ENCODE measurements at places on chromosomes 3 and 15.

DNA sequence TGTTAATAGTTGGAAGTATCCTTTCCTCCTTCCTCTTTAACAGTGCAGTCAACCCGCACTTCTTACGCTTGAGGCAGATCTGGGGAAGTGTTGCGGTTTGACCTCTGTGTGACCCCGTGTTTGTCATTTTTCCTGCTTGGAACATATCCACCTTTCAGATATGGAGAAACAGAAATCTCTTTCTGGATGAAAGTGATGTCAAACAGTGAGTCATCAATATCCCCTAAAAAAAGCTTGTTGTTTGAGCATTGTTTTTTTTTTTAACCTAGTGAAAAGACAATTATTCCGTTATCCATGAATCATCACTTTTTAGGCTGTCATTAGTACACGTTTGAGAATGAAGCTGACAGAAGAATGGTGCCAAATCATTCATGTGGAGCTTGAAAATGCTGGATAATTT is 293.7 kb downstream of the ARPP21 start:
- DNase-seq: peak; percentile 89

GRCh38 chr3:65761446-65762234 is 277.1 kb downstream of the MAGI1 start:
- DNase-seq: no peak

DNA sequence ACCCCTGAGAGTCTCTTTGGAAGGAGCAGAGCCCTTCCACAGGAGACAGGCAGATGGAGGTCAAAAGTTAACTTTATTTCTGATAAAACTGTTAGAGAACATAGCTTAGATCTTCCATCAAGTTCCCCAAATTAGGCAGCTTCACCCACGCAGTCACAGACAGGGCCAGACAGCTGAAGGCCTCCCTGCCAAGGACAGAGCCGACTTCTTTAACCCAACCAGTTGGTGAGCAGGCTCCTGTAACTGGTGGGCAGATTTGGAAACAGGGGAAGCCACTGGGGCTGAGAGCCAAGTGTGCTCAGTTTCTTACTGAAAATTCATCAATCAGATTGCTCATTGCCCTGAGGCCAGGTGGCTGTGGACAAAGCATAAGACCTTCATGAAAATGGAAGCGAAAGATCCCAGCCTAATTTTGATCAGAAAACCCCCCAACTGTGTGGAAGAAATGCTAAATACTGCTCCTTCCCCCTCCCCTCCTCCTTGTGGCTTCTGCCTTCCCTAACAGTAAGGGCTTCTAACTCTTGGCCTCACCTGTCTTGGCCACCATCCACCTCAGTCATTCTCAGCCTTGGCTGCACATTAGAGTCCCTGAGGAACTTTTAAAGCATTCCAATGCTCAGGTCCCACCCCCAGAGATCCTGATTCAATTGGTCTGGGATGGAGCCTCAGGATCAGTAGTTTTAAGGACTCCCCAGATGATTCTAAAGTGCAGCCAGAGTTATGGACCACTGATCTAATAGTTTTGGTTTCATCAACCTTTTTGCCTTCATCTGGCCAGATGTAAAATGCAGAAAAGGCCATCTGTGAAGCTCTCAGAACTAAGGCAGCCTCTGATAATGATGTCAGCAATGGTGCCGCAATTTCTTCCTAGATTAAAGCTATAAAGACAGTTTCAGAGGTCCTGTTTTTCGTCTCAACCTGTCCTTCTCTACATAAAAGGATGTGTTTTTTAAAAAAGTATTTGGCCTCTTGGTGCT is 11.5 kb downstream of the CLRN1 start:
- DNase-seq: no peak

DNA sequence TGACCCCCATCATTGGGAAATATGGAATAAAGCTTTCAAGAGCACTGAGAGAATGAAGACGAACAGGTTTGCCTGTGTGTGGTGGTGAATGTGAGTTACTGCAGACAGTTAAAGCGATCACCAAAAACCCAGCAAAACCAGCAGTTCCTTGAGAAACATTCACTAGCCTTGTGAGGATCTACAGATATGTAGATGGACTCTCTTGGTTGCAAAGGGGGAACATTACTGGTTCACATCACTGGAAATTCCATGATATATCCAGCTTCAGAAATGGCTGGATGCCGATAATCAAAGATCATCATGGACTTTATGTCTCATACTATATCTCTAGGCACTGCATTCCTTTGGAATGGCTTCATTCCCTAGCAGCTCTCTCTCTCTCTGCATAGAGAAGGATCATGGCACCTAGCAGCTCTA is 10.2 kb upstream of the HERC1 start:
- DNase-seq: peak; percentile 63

DNA sequence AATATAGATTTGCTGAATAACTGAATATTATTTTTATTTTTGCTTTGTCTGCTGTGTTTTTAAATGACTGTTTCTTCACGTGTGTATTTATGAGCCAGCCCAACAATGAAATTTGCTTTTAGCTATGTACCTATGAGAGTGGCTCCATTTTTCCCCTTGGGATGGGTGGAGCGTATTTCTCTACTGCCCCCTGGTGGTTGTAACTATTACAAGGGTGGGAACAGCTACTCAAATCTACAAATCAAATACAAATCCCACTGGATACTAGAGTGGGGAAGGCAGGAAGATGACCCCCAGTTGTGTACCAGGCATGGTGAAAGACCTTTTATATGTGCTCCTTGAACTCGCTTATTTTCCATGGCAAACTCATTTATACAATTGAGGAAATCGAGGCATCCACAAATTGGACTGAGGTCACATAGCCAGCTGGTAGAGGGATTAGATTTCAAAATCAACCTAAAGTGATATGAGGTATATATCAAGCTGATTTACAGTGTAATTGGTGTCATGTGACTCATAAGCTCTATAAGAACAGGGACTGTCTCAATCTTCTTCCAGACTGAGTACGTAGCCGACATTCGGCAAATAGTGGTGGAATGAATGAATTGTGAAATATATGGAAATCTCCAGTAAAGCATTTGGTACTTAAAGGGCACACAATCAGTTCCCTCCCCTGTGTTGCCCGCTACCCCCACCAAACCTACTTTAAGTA is 69.5 kb upstream of the VEPH1 start:
- DNase-seq: peak; percentile 77

DNA sequence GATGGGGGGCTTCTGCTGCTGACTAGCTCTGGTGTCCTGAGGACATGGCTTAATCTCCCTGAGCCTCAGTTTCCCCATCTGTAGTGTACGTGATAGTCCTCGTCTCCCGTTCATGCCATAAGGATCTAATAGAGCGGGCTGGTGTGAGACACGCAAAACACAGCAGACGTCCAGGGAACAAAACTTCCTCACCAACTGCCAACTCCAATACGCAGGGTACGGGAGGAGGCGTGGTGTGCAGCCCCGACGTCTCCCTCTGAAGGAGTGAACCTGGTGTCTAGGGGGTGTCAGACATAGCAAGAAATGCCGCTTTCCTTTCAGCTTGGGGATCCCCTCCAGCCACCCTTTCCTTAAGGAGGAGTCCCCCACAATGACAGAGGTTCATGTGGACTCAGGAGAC is 55.0 kb downstream of the SMAD6 start:
- DNase-seq: no peak

- no peak for DNase-seq
Measured at GRCh38 chr3:8413337-8413926, 88.2 kb upstream of the LMCD1 start.

- no peak for DNase-seq
Measured at GRCh38 chr15:70166506-70167087, 68.9 kb upstream of the TLE3 start.

GRCh38 chr15:62818691-62819090 is 223.9 kb upstream of the TPM1 start:
- DNase-seq: peak; percentile 49

GRCh38 chr15:81105545-81105944 is 28.5 kb upstream of the CFAP161 start:
- no peak for DNase-seq

DNA sequence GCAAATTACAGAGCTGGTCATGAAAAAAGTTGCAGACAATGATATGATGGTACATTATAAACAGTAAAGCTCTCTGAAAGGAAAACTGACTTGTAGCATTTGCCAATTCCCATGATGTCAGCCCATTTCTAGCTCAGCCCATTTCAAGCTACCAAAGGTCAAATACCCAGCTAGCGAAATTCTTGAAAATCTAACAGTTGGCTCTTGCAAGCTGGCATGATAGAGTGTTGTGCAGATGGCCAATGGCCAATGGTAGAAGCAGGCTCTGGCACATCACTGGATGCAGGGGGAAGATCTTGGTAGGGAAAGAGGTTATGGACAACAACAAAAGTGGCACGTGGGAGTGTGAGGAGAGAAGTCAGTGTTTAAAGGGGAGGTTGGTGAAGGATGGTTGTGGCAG is 36.7 kb downstream of the RASGRF1 start:
- DNase-seq: no peak

GRCh38 chr3:197463279-197463678 is 92.5 kb downstream of the BDH1 start:
- DNase-seq: no peak

- no peak for DNase-seq
Measured at GRCh38 chr3:173249457-173249856, 108.4 kb upstream of the SPATA16 start.

GRCh38 chr3:150681057-150681456 is 22.7 kb downstream of the ERICH6 start:
- DNase-seq: no peak

DNA sequence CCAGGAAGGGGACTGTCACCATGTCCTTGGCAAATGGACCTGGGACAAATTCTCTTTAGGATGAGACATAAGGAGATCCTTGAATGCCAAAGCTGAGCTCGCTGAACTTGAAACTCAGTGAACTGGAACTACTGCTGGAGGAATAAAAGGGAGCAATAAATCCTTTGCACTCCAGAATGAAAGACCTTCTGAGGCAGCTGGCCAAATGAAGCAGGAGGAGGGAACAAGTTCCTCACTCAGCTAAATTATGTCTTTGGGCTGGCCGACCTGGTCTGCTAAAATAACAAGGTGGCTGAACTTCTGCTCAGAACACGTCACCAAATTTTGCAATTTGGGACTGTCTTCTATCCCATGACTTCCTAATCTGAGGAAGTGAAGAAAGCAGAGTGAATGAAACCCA is 314.7 kb downstream of the LPP start:
- peak; percentile 71 for DNase-seq

DNA sequence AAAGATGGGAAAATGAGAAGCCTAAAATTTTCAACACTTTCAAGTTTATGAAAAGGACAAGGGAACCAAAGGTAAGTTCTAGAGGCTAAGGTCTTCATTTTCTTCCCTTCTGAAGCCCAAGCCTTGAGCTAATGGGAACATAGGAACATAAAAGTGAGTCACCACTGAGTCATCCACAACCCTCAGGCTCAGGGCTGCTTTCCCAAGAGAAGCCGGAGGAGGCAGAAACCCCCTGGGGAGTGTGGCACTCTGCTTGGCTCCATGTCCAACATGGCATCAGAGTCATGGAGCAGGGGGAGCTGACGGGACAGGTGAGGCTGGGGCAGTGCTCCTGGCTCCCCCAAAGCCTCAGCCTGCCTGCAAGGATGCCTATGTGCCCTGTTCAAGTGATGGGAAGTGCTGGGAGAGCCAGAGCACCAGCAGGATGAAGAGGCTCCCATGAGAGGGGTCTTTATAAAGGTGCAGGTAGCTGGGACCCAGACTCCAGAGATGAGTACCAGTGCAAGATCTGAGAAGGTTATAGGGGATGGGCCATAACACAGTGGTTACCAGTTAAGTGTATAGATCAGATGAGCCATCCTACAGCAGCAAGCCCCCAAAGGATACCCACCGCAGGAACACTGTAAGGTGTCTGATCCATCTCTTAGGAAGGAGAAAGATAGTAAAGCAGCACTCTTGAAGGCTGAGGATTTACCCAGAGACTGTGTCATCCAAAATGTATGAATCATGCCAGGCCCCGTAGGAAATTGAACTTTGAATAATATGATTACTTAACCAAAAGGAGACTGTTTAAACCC is 31.8 kb upstream of the RYR3 start:
- DNase-seq: peak; percentile 80

GRCh38 chr3:151631946-151632345 is 101.8 kb upstream of the AADACL2 start:
- DNase-seq: no peak

GRCh38 chr15:74616366-74616939 is 817 bp downstream of the CLK3 start:
- DNase-seq: peak; percentile 64

DNA sequence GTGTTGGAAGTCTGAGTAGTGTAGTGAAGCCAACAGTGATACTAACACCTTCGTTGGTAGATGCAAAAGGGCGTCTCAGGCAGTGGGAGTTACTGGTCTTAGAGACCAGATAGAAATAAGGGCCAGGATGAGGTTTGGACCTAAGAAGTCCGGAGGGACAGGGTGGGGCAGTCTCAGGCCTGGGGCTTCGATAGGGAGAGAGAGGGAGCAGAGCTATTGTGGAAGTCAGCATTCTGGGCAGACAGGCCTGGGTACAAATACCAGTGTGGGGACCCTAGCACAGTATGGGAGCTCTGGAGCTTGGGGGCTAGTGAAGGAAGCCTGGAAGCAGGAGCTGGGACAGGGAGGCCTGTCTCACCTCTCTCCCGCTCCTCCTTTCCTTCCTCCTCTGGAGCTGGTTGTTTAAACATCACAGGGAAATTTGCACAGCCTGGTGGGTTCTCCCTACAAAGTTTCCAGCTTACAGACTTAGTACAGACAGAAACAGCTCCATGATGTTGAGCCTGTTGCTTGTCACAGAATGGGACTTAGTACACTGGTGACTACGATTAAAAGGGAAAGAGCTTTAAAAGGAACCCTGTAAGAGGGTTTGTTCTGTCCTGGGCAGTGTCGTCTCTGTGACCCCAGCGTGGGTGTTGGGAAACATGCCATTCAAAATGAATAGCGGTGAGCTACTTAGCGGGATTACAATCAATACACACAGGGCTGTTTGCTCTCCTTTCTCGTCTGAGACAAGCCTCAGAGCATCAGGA is 76.4 kb upstream of the TNFAIP8L3 start:
- no peak for DNase-seq

GRCh38 chr3:152825566-152825965 is 9.4 kb upstream of the P2RY1 start:
- DNase-seq: no peak

GRCh38 chr3:55585856-55586255 is 98.8 kb upstream of the WNT5A start:
- DNase-seq: no peak

GRCh38 chr3:134598763-134599545 is 51.9 kb downstream of the KY start:
- DNase-seq: no peak

DNA sequence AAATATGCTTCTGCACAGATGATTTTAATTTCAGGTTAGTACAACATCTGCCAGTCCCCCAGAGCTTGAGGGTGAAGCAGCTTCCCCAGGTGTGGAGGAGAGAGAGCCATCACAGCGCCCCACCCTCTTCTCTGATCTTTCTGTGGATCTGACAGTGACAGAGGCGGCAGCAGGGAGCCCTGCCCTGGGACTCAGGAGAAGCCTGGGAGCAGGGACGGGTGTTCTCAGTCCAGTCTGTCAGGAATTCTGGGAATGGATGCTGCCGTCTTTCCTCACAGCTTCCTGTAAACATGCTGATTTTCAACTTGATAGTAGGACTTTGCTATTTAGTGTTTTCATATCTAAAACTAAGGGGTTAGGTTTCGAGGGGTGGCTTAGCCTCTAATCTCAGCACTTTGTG is 11.4 kb upstream of the RAB8B start:
- DNase-seq: no peak

GRCh38 chr15:36609793-36610192 is 30.4 kb downstream of the CDIN1 start:
- peak; percentile 8 for DNase-seq

GRCh38 chr3:8964436-8965370 is 1.4 kb upstream of the RAD18 start:
- peak; percentile 86 for DNase-seq

GRCh38 chr15:75790631-75791336 is 52.5 kb upstream of the UBE2Q2 start:
- DNase-seq: no peak
